ENCODE measurements at places on chromosomes 12 and 14.

DNA sequence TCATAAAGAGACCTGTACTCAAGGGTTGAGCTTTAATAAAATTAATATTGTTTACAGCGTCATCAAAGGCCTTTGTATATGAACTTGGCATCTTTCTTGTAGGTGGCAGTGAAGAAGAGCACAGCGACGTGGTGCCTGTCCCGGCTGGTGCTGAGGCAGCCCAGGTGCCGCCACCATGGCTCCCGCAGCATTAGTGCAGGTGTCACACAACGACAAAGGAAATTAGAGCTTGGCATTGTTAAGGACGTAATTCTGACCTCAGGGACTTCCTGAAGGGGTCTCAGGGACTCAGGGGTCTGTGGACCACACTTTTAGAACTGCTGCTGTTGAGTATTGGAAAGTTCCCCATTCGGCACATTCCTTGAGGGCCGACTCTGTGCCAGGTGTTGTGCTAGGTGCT lies 24.1 kb downstream of the EML1 start:
- no peak for DNase-seq

DNA sequence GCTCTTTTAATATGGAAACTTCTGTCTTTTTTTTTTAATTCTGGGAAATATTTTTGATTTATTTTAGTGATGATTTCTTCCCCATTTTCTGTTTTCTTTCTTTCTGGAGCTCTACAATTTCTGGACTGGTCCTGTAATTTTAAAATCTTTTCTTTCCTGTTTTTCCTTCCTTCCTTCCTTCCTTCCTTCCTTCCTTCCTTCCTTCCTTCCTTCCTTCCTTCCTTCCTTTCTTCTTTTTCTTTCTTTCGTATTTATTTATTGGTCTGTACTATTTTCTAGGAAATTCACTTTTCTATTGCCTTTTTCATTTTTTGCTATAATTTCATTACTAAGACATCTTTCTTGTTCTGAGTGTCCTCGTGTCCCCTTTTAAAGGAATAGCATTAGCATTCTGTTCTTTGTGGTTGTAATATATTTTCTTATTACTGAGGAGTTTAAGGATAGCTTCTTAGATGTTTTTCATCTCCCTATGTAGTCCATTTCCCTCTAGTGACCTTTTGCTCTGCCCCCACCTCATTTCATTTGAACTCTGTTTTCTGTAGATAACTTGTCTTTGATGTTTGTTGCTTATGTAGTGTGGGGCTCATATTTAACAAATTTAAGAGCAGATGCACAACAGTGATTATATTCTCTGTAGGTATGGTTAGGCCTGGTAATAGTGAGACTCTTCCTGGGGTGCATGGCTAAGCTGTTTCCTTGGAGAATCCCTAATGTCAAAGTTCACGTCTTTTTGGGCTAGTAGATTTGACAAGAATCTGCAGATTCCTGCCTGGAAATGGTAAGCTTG lies 38.0 kb downstream of the TBC1D15 start:
- DNase-seq = no peak

DNA sequence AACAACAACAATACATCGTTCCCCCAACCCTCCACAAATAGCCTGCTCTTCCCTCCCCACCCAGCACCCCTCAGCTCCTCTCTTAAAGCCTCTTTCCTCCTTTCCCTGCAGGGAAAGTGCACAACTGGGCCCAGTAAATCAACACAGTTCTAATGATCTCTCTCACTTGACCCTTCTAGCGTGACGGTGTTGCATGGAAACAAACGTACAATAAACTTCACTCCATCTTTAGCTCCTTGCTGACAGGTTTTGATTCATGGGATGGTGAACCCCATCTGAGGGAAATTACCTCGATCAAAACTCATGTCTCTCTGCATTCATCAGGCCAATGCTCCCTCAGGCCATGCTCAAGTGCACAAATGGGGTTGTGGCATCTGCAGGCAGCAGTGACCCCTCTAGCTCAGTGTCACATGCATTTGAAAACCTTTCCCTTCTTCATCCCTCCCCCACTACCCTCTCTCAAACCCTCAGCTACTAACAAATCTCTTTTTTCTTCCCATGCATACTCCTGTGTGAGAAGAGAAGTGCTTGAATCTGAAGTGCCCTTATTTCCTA lies 22.9 kb downstream of the GDF11 start:
- no peak for DNase-seq

DNA sequence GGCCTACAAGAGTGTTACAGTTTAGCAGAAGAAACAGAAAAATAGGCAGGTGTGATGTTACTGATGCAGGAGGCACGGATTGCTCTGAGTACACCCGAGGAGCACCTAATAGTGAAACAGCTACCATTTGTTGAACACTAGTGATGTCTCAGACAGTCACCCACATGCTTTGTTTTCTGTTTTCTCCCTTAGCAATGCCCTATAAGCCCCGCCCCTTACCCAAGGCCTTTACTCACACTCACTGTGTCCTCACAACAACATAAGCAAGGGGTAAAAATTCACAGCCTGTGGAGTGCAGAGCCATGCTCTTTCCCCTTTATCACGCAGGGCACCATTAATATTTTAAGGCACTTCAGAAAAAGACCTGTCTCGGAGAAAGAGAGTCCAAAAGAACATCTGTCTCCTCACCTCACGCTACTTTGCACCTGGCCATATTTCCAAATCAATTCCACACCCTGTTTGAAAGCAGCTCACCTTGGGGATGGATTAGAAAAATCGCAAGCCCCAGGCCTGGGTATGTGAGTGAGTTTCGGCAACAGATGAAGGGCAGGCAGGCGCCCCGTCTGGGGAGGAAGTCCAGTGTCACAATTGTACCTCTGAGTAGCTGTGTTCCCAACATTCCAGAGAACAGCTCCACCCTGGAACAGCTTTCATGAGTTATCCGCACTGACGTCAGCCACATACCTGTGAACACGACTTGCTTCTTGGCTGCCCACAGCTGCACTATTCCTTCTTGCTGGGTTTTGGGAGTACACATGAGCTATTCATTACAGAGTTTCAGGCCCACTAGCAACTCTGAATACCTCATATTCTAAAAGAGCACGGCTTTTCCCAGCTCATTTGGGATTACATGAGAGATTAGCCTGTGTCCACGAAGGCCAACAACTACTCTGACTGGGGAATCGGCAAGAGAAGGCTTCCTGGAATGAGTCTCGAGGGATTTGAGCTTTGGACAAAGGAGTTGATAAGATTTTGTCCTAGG lies 26.0 kb downstream of the MAPK1IP1L start:
- no peak for DNase-seq

DNA sequence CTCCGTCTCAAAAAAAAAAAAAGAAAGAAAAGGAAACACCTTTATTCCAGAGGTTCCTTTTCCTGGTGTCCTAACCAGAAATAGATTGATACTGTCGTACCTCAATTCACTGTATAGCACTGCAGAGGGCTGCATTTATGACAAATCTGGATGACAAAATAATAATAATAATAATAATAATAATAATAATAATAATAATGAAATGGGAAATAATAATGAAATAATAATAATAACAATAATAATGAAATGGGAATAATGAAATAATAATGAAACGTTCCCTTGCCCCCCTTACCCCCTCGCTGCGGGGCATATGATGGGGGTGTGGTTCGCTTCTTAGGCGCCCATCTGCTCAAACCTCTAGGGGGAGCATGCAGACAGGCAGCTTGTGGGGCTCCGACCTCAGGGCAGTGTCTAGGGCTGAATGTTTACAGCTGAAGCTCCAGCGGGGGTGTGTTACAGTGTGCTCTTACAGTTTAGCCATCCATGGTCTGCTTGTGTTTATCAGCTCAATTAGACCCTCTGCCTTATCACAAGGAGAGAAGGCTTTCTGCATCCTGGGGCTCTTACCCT lies 1088.3 kb upstream of the SEL1L start:
- DNase-seq = no peak

- no peak for DNase-seq
Observed at GRCh38 chr14:39181026-39181692, 6.1 kb downstream of the PNN start.

- DNase-seq = no peak
Observed at GRCh38 chr12:70520847-70521246, 116.4 kb downstream of the PTPRB start.

- no peak for DNase-seq
Observed at GRCh38 chr12:87960566-87960965, 68.6 kb downstream of the C12orf50 start.

DNA sequence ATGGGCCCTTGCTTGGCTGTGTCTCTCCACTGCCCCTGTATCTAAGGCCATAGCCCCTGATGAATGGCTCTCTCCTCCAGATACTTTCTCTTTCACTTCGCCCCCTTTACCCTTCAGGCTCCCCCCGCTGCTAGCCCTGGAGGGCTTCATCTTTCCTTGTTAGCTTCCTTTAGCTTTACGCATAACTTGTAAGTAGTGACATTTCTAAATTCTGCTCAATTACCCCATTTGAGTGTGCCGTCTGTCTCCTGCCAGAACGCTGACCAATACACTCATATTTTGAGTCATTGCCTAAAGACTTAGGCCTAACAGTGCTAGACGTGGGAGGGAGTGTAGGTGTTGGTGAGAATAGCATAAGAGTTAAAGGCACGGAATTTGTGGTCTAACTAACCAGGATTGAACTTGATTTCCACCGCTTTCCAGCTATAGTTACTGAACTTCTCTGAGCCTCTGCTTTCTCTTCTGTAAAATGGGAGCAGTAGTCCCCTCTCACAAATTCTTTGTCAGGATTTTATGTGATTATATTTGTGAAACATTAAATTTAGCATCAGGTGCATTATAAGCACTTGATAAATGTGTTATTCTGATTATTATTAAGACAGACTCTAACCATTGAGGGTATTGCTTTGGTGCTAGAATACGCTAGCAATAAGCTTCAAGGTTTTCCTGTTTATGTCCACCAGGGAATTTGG lies 129.3 kb downstream of the ZFP36L1 start:
- no peak for DNase-seq

GRCh38 chr12:107399046-107399445 lies 286.6 kb upstream of the PWP1 start:
- no peak for DNase-seq

DNA sequence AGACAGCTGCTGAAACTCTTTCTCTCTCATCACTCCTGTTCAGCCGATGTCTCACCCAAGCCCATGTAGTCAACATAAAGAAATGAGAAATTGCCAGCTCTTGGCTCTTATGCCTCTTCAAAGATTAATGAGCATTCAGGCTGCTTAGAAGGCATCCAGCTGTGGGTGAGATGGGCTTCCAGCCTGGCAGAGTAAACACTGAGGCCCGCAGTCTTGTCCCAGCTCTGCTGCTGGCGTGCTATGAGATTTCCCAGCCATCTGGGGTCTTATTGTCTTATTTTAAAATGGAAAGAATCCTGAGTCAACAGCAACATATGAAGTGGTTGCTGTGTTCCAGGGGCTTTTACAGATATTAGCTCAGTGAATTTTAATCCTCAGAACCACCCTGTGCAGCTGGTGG lies 12.6 kb downstream of the RXYLT1 start:
- DNase-seq = no peak

DNA sequence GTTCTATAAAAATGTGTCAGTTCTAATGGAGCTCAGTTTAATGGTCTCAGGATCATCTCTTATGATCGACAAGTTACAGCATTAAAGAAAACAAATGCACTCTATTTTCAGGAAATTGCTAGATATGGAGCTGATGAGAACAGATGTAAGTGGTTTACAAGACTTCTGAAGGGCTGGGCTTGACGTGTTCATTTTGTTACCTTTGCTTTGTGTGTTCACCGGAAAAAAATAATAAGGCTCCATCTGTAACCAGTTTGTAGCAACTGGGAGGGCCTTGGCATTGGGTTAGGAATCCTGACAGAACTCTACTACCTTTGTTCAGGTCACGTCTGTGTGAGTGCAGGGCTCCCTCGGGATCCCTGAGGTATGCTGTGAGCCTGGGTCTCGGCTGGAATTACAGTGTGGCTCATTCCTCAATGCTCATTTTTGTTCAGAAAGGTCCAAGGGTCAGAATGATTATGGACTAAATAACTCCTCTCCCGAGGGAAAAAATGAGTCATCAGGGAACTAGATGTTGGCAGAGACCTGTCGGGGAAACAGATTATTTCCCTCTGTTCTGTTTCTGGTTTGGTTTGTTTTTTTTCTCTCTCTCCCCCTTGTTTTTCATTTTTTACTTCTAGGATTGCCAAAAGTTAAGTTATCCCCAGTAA lies 158.0 kb downstream of the SLC5A8 start:
- no peak for DNase-seq

- DNase-seq = no peak
Observed at GRCh38 chr12:44380861-44381260, 495.3 kb downstream of the NELL2 start.
